ENCODE measurements at places on chromosomes 3 and 15.

- no peak for DNase-seq
These were observed 292.9 kb downstream of the ZIC4 start for GRCh38 chr3:147113293-147114044.

DNA sequence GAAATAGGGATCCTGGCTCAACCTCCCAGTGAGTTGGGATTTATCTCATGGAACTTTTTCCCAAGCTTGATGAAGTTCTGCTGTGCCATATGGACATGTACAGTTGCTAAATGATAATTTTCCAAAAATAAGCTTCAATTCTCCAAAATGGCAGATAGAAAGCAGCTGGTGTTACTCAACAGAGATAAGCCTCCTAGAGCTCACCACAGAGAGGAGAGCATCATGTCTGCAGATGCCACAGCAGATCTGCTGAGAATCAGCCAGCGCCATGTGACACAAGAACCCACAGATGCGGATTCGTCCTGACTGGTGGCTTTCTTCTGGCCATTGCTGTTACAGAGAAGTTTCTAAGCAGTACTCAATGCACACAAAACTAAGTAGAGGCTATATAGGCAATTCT is 50.6 kb downstream of the AGTR1 start:
- no peak for DNase-seq

- DNase-seq: no peak
These were observed 325.1 kb downstream of the SUCLG2 start for GRCh38 chr3:67329358-67329757.

DNA sequence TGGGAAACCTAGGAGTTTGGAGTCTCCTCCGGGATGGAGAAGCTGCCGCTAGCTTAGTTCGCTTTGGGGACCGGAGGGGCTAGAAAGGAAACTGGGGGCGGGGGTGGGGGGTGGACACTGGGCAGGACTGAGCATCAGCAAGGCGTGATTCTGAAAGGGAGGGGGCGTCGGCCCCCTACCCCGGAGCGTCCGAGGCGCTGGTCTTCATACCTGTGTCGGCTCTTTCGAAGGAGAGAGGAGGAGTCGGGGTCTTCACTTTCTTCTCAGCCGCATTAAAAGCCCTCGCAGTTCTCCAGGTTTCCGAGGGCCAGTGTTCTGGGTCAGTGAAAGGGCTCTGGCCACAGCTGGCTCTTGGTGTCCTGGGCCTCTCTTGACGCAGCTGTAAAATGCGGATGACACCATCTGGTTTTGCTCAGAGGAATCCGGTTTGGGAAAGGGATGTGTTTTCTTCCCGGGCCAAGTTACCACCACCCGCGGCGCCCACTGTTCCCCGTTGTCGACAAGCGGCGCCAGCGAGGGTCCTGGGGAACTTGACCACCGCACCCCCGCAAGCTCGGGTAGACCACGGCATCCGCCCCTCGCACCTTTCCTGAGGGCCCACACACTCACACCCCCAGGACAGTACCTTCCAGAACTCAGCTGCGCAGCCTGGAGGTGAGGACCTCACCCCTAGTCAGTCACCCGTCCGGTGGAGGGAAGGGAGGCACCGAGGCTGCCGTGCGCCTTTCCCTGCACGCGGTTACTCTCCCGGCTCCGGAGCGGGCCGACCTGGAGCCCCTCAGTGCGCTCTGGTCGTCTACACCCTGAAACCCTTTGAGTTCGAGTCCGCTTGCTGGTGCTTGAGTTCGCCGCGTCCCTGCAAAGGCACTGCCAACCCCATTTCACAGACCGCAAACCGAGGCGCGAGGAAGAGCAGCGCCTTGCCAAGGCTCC is 660 bp downstream of the CCK start:
- no peak for DNase-seq

DNA sequence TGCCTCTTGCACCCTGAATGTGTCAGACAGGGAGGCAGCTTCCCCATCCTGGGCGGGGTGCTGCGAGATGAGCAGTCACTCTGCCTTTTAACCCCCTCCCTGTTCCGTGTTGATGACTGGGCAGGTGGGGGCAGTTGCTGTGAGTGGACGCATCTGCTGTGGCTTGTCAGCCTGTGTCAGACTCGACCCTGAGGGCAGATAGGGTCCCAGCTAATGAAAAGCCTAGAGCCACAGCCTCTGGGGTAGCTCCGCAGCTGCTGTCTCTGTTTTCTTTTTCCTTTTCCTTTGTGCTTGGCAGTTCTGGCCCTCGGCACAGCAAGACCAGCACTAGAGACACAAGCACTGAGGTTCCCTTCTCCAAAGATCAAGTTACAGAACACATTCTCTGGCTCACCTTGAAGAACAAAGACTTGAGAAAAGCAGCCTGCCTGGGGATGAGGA is 43.0 kb upstream of the GLCE start:
- no peak for DNase-seq

- DNase-seq: no peak
These were observed 13.9 kb downstream of the CEP152 start for GRCh38 chr15:48796930-48797329.

GRCh38 chr3:178778589-178778988 is 242.4 kb downstream of the KCNMB2 start:
- DNase-seq: no peak

- no peak for DNase-seq
These were observed 10.2 kb upstream of the LINGO1 start for GRCh38 chr15:77642793-77643430.

- no peak for DNase-seq
These were observed 140.5 kb downstream of the TLE3 start for GRCh38 chr15:69957175-69957574.

DNA sequence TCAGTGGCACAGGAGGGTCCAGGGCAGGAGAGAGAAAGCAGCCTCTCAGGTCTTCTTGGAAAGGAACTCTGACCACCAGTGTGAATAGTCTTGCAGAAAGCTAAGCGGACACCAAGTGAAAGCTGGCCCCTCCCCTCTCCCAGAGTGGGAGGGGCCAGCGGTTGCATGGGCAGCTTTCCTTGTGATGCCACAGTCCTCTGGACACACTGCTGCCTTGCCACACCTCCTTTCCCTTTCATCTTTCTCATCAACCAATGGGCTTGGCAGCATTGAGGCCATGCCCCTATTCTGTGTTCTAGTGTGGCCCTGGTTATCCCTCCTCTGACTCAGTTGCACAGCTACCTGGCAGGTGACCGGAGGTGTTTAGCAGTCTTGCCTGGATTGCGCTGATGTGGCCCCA is 49.7 kb upstream of the GOLGA6B start:
- no peak for DNase-seq

DNA sequence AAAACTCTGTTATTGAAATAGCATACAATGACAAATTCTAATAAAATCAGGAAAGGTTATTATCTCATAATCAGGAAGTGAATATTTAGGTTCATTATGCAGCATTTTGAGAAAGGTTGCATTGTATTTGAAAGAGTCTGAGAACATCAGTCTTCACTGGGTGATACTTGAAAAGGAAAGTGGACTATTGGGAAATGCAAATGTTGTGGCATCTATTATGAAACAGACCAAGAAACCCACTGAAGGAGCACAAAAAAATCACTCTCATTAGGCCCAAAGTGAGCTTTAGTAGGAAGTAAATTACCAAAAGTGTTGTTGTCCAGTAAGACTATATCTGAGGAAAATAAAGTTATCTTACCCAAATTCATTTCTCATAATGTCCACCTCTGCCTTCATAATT is 90.8 kb downstream of the ZPLD1 start:
- DNase-seq: no peak

DNA sequence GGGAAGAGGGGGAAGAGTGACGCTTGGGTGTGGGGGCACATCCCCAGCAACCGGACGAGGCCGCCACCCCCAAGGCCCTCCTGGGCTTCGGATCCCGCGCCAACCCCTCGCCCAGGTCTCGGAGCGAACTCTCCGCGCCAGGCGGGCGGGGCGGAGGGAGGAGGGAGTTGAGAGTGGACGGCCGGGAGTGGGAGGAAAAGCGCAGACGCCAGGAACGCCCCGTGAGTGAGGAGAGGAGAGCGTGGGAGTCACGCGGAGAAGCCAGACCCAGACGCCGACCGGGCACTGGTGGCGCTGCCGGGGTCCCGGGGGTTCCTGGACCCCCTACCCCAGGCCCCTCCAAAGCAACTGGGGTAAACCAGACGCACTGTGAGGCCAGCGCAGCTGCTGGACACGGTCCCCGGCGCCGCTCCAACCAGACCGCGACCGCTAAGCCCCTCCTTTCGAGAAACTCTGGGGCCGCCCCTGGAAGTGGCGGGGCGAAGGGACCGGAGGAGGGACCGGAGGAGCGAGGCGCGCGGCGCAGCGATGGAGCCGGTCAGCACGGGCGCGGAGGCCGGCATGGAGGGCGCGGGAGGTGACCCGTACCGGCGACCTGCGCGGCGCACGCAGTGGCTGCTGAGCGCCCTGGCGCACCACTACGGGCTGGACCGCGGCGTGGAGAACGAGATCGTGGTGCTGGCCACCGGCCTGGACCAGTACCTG is at the start of gene EFCC1:
TSS of gene EFCC1 (plus strand) at position 204 of the 705 bp plus-strand sequence. CDS start at position 529, 325 bp downstream.
- no peak for DNase-seq

DNA sequence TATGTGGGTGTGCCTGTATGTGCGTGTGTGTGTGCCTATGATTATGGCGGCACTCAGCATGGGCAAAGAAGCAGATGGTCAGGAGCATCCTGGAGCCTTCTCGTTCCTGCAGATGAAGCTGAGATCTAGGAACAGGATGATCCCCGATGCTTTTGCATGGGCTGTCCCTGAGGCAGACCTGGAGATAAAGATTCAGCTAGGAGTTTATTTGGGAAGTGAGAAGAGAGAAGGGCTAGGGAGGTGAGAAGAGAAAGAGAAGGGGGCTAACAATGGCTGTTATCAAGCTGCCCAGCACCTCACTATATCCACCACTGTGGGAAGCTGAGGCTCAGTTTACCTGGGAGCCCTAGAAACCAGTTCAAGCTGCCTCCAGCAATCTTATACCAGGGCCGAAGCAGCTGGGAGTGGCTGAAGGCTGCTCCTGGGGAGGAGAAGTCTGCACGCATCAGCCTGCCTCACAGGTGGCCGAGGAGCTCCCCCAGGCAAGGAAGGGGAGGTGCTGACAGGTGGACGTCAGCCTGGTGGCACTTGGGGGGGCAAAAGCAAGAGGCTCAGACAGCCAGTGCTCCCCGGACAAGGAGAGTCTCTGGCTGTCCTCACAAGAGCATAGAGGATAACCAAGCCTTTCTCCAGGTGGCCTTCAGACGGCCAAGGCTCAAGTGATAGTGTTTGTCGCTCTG is 94.0 kb upstream of the IQSEC1 start:
- DNase-seq: no peak

DNA sequence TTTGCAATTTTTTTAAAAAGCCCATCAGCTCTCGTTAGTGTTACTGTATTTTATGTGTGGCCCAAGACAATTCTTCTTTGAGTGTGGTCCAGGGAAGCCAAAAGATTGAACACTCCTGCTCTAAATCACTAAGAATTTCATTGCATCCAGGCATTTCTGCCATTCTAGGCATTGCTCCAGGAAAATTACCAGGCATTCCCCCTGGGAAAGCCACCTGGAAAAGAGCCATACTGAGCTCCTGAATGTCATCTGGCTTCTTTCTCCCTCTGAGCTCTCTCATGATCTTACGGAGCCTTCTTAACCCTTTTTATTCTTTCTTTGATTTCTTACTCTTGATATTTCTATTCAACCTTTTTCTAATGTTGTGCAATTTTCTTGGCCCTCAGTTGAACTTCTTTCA is 202.2 kb downstream of the DOCK3 start:
- DNase-seq: no peak

- DNase-seq: no peak
These were observed 21.6 kb upstream of the PAK6 start for GRCh38 chr15:40217166-40217824.

GRCh38 chr3:138220788-138221187 is 33.7 kb downstream of the ARMC8 start:
- no peak for DNase-seq

DNA sequence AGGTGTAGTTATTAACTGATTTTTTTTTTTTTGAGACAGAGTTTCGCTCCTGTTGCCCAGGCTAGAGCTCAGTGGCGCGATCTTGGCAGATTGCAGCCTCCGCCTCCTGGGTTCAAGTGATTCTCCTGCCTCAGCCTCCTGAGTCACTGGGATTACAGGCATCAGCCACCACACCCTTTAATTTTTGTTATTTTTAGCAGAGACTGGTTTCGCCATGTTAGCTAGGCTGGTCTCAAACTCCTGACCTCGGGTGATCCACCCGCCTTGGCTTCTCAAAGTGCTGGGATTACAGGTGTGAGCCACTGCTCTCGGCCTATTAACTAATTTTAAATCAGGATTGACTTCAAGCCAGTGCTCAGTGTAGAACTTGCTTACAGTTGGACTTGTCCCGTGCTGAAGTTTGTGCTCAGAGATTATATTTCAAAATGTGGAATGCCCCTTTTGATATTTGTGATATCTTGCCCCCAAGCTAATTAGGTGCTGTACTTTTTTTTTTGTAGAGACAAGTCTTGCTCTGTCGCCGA is 6.0 kb downstream of the SKIL start:
- no peak for DNase-seq

- no peak for DNase-seq
These were observed 7.7 kb downstream of the CAPN3 start for GRCh38 chr15:42367041-42367440.

DNA sequence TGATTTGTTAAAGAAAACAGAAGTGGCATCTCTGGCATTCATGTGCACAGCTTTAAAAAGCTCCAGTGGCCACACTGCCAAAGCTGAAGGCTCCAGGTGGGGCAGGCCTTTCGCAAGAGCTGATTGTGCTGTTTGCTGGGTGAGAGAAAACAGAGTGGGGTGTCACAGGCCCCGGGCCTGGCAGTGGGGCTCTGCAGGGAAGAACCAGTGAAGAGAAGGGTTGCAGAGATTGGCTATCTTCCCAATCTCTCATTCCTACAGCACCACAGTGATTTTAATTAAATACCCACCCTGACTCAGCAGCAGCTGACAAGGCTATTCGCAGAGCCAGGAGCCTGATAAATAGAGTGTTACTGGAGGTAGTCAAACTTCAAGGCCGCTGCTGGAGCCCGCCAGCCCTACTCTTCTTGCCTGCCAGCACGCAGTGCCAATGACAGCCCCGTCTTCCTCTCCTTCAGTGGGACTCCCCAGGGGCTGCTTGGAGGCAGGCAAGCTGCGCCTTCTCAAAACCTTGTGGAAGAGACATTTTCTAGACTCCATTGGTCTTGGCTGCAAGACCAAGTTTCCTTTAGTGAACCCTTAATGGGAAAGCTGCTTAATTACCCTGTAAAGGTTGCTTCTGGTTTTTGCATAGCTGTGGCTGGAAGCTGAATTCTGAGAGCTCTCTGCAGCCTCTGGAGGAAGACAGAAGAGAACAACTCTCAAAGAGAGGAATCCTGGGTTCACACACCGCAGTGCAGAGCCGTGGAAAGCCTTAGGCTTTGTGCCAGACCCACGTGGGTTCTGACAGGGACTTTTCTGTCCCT is 225.8 kb upstream of the SLCO3A1 start:
- no peak for DNase-seq

DNA sequence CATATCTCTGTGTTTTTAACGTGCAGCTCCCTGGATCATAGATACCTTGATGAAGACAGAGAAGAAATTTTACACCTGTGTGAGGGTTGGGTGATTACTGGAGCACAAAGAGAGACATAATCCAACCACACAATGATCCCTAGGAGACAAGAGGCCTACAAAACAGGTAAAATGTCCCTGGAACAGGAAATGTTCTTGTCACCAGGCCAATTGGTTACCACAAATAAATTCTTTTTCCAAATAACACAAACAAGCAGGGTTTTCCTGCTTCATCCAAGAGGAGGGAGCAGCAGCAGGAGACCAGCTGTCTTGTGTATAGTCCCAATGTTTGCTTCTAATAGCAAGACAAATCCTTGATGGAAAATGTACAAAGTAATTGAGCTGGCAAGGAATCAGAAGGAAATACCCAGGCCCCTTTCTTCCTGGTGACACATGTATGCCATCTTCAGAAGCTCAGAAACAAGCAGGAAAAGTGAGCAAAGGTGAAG is 1.4 kb downstream of the MGLL start:
- DNase-seq: no peak
